Effector CD4-positive, alpha-beta T cell (primary cell): ENCODE measurements at places on chromosomes 13 and 19.

DNA sequence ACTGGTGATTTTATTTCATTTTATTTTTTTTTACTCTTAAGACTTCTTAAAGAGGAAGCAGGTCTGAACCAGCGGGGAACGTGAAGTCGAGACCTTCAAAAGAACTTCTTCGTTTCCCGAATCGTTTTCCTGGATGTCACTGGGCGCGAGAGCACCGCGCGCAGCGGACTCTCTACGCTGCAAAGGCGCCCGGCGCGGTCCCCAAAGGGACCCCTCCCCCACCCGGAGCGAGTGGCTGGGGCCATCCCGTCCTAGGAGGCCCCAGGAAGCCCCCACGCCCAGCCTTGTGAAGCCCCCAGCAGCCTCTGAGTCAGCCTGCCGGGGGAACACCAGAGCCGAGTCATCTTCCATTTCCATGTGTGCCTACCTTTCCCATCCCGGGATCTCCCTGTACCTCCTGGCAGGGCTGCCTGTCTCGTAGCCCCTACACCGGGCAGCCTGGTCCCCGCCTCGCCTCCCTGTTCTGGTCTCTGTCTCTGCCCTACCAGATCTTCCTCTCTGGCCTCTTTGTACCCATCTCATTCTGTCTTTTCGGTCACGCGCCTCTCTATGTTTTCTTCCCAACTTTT, 608 bp downstream of the CD70 start:
- DNase-seq, result no peak

DNA sequence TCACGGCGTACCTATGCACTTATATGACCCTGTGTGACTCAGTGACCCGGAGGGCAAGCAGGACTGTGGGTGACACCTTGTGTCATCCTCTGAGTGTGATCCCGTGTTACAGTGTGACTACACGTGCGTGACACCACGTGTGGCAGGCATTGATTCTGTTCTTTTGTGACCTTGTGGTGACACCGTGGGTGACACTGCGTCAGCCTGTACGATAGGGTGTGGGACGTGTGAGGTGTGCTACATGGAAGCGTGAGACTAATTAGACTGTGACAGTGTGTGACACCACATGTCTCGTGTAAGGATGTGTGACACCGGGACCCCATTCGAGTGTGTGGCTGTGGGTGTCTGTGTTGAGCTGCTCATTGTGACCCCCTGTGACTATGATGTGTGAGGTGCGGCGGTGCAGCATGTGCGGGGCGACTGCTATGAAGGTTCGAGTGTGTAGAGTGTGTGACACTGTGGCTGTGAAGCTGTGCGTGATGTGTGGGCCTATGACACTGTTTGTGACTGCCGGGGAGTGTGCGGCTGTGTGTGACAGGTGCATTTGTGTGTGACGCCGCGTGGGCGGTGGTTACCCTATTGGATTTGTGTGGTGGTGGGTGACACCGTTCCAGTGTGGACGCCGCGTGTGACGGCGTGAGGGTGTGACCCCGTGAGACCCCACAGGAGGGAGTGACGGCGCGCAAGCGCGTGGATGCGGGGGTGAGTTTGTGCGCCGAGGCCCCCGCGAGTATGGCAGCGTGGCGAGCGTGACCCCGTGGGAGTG, 399 bp upstream of the SPTBN4 start:
- DNase-seq, result peak; percentile 69

- DNase-seq, result peak; percentile 26
Measured at GRCh38 chr19:30669329-30670010, 297.3 kb downstream of the ZNF536 start.

- no peak for DNase-seq
Measured at GRCh38 chr19:2944403-2944774, 382 bp downstream of the ZNF77 start.

DNA sequence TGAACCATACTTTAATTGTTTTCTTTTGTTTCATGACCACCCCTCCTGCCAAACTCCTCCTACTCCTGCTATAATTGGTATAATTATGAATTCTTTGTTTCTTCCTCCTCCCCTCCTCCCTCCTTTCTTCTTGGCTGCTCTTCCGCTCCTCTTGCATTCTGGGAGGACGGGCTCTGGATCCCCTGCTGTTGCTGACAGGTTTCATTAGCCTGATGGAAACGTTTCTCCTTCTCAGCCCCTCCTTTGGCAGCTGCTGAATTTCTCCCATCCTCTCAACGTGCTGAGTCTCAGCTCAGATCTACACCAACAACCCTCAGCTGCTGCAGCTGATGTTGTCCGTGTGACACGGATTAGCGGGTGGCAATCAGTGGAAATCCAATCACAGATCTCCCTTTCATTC, 97.1 kb upstream of the UBAC2 start:
- no peak for DNase-seq

- no peak for DNase-seq
Measured at GRCh38 chr13:72852207-72852606, 70.3 kb downstream of the PIBF1 start.

- no peak for DNase-seq
Measured at GRCh38 chr13:59880468-59880867, 283.3 kb downstream of the DIAPH3 start.

- no peak for DNase-seq
Measured at GRCh38 chr13:95279016-95279415, 22.2 kb downstream of the ABCC4 start.

DNA sequence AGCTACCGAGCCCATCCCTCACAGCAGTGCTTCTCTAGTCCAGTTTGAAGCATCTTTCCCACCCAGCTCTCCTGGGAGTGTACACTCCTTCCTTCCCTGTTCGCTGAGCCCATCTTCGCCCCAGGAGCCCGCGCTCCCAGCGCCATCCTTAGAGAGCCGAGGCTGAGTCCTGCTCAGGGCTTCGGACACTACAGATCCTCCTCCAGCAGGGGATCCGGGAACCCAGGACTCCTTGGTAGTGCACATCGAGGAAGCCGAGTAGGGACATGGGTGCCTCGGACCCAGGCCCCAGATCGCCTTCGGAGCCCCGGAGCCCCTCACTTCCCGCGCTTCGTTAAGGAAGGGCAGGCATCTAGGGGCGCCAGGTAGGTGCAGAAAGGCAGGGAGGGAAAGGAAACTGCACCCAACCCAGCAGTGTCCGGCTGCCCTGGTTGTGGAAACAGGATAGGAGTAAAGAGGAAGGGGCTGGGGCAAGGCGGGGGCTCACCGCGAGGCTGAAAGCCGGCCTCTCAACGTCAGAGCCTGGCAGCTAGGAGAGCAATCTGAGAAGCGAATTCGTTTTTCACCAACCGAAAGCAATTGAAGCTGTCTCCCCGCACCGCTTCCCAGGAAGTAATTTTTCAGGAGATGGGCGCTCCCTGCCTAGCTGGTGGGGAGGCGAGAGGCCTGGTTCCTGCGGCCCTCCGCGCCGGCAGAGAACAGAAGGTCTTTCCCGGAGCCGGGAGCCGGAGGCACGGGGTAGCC, 1.0 kb downstream of the PDX1 start:
- no peak for DNase-seq

GRCh38 chr13:98475522-98475921, 101.4 kb downstream of the STK24 start:
- DNase-seq, result no peak
